MG63 (cell line): ENCODE measurements at places on chromosomes 5 and 9. TPM values are rescaled to one million over a fixed set of nuclear protein-coding genes. Genes with fewer than 3 reads are reported as not detected.

The C8G gene
- total RNA-seq, result not detected in 2 replicates

The CD274 gene
- 0.05 and 0.13 TPM in 2 replicates for total RNA-seq

The C1QTNF2 gene
- total RNA-seq, result 1.2 TPM in 1 of 2 replicates, not detected in the other

The WASHC1 gene
- 0.42 and 4.1 TPM in 2 replicates for total RNA-seq

The GFPT2 gene
- 2.7 and 3.7 TPM in 2 replicates for total RNA-seq

The NUTM2G gene
- not detected in 2 replicates for total RNA-seq

The GPX8 gene
- 40.7 and 59.3 TPM in 2 replicates for total RNA-seq

The PCDHB7 gene
- total RNA-seq, result 0.46 TPM in 1 of 2 replicates, not detected in the other

The LHX3 gene
- total RNA-seq, result not detected in 2 replicates

The PCDHGA2 gene
- total RNA-seq, result not detected in 2 replicates

The HIGD2A gene
- 151 and 166 TPM in 2 replicates for total RNA-seq

The LAMC3 gene
- 0.66 and 2.4 TPM in 2 replicates for total RNA-seq

The PCDHB16 gene
- total RNA-seq, result 0.10 and 1.2 TPM in 2 replicates

The CCL27 gene
- total RNA-seq, result not detected in 2 replicates

The BHMT2 gene
- 0.79 and 1.5 TPM in 2 replicates for total RNA-seq

The QSOX2 gene
- total RNA-seq, result 22.7 and 28.2 TPM in 2 replicates

The SLC26A2 gene
- total RNA-seq, result 8.7 and 13.2 TPM in 2 replicates

The ACTBL2 gene
- 0.30 and 1.8 TPM in 2 replicates for total RNA-seq

The ANXA2R gene
- total RNA-seq, result 0.12 and 4.3 TPM in 2 replicates

The FBXL7 gene
- 9.4 and 17.9 TPM in 2 replicates for total RNA-seq

The FOXD4 gene
- not detected in 2 replicates for total RNA-seq

The IFNB1 gene
- 0.81 and 4.1 TPM in 2 replicates for total RNA-seq

The CSF2 gene
- total RNA-seq, result not detected in 2 replicates

The MAML1 gene
- total RNA-seq, result 10.6 and 21.3 TPM in 2 replicates

The PCDHGB4 gene
- 0.17 and 0.26 TPM in 2 replicates for total RNA-seq

The POLK gene
- total RNA-seq, result 10.9 and 24.0 TPM in 2 replicates

The NRARP gene
- 0.16 TPM in 1 of 2 replicates, not detected in the other for total RNA-seq

The IGIP gene
- total RNA-seq, result 1.4 TPM in 2 replicates

The EMB gene
- 4.1 and 5.8 TPM in 2 replicates for total RNA-seq

The TMEM245 gene
- total RNA-seq, result 20.0 and 20.5 TPM in 2 replicates

The GABRB2 gene
- total RNA-seq, result not detected in 2 replicates

The IFNA17 gene
- not detected in 2 replicates for total RNA-seq

The SPINK1 gene
- total RNA-seq, result not detected in 2 replicates

The ENTREP1 gene
- total RNA-seq, result not detected in 2 replicates

The SLC6A7 gene
- total RNA-seq, result not detected in 2 replicates

The FOXD4L3 gene
- not detected in 2 replicates for total RNA-seq

The DRD1 gene
- total RNA-seq, result not detected in 2 replicates

The IDNK gene
- 1.2 and 4.6 TPM in 2 replicates for total RNA-seq

The SDHA gene
- total RNA-seq, result 101 and 128 TPM in 2 replicates

The HACD4 gene
- 3.8 and 6.7 TPM in 2 replicates for total RNA-seq

The TLE4 gene
- 9.6 and 11.4 TPM in 2 replicates for total RNA-seq

The CSF1R gene
- total RNA-seq, result 0.26 TPM in 1 of 2 replicates, not detected in the other

The OR1Q1 gene
- total RNA-seq, result not detected in 2 replicates

The CDKN2B gene
- not detected in 2 replicates for total RNA-seq

The DBH gene
- total RNA-seq, result not detected in 2 replicates

The PFN3 gene
- total RNA-seq, result not detected in 2 replicates

The CRHBP gene
- not detected in 2 replicates for total RNA-seq

The BTF3 gene
- 284 and 469 TPM in 2 replicates for total RNA-seq

The GLRA1 gene
- not detected in 2 replicates for total RNA-seq

The ST8SIA4 gene
- total RNA-seq, result not detected in 2 replicates

The ABO gene
- total RNA-seq, result not detected in 2 replicates

The PAEP gene
- not detected in 2 replicates for total RNA-seq

The MARCHF6 gene
- 67.5 and 72.8 TPM in 2 replicates for total RNA-seq

The KIF12 gene
- total RNA-seq, result not detected in 2 replicates

The CCDC192 gene
- total RNA-seq, result not detected in 2 replicates
